Activated T-cell treated with anti-CD3 and anti-CD28 coated beads for 4 hours (primary cell): ENCODE measurements at places on chromosomes 1 and 21.

DNA sequence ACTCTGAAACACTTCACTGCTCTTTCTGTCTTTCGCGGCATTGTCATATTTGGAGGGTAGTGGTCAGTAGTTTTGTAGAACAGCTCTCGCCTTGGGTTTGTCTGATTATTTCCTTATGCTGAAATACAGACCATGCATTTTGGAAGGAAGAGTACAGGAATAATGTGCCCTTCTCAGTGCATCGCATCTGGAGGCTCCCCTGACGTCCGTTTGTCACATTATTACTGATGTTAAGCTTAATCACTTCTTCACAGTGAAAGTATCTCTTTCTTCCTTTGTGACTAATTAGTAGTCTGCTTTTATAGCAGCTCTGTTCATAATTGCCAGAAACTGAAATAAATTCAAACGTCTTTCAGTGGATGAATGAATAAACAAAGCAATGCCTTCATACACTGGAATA, 85.7 kb upstream of the CXADR start:
- no peak for DNase-seq

GRCh38 chr1:18743233-18743632, 112.6 kb downstream of the PAX7 start:
- no peak for DNase-seq

GRCh38 chr1:167690053-167690452, 31.7 kb upstream of the MPZL1 start:
- no peak for DNase-seq

DNA sequence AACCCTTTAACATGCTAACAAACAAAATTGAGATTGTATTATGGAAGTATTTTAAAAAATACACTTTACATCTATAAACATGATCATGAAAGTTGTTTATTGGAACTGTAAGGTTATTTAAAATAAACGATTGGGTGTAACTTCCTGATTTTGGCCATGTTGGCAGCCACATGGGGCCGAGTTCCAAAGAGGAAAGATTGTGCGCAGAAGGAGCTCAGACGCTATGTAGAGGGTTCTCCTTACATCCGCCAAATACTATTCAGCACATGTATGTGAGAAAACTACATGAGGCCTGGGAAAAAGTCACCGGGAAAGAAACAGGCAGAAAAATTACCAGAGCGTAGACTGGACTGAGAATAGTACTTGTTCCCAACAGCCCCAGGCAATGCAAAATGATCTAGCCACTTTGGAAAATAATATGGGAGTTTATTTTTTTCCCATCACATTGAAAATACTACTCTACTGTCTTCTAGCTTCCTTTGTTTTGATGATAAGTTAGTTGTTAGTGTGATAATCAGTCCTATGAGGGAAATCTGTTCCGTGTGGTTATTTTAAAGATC, 35.7 kb upstream of the B3GALT2 start:
- no peak for DNase-seq

- no peak for DNase-seq
Measured at GRCh38 chr1:82139751-82140468, 339.2 kb downstream of the ADGRL2 start.
